ENCODE measurements at places on chromosomes 2 and 18.

DNA sequence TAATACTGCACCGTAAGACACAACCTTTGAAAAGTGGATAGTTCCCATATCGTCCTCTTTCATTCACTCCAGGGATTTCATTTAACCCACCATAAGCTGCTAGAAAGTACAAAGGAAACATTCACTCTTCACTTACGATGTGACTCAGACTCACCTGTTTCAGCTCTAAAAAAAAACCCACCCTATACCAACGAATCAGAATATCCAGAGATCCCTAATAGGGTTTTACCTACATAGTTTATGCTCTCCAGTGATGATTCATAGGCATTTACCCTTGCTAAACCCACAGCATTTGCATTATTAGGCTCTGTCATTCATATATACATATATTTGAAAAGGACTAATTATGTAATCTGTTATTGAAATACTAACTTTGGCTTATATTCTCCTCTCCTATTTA is 60.2 kb downstream of the PRPF40A start:
- no peak for DNase-seq

DNA sequence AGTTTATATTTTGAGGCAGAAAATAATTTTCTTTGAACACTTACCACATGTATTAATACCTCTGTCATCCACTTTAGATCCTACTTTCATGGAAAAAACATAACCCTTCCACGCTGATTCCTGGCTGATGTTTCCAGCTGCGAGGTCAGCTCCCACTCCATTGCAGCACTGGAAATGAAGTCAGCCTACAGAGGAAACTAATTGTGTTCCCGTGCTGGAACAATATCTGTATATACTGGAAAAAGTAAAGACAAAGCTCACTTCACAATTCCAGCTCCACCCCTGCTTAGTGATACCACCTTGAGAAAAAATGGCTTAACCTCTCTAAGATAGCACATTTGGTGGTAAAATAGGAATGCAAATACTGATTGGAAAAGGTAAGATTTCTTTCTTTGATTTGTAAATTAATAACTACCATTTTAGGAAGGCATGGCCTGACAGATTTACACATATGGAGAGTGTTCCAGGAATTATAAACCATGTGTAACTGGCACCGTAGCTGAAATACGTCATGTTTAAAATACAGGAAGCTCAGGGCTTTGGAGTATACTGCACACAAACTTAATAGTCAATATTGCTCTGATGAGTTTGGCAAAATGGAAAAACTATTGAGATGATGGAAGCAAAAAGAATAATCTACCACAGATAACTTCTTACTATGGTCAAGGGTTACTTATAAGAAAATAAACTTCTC is 90.0 kb downstream of the TRIB2 start:
- DNase-seq, result no peak

GRCh38 chr2:129761569-129762021 is 217.9 kb upstream of the RAB6C start:
- no peak for DNase-seq

DNA sequence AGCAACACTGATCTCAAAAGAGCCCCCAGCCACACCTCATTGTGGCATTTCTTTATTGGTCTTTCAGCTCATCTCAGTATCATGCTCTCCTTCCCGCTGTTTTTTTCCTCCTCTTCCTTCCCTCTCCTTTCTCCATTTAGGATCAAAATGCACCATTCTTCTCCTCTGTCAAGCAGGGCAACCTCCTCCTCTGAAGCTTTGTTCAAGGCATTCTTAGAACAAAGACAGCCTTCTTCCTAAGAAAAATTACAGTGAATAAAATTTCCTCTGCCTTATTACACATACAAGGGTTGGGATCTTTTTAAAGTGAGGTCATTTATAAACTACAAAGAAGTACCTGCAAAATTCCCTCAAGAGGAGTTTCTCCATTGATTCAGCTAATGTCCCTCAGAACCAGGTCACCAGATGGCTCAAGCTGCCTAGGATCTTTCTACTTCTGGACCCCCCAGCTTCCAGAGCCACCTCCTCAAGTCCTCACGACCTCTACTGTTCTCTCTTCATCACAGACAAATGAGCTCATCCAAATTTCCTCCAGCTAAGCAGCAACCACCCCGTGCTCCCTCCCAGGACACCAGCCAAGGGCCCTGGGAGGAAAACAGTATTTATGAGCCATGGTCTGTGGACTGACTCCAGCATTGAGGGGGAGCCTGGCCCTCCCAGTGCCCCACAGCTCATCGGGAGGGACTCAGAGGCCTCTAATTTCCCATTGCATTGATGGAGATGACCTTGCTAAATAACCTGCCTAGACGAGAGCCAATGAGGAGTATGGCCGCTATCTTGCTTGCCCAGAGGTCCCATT is 18.0 kb downstream of the SFXN5 start:
- DNase-seq, result no peak

DNA sequence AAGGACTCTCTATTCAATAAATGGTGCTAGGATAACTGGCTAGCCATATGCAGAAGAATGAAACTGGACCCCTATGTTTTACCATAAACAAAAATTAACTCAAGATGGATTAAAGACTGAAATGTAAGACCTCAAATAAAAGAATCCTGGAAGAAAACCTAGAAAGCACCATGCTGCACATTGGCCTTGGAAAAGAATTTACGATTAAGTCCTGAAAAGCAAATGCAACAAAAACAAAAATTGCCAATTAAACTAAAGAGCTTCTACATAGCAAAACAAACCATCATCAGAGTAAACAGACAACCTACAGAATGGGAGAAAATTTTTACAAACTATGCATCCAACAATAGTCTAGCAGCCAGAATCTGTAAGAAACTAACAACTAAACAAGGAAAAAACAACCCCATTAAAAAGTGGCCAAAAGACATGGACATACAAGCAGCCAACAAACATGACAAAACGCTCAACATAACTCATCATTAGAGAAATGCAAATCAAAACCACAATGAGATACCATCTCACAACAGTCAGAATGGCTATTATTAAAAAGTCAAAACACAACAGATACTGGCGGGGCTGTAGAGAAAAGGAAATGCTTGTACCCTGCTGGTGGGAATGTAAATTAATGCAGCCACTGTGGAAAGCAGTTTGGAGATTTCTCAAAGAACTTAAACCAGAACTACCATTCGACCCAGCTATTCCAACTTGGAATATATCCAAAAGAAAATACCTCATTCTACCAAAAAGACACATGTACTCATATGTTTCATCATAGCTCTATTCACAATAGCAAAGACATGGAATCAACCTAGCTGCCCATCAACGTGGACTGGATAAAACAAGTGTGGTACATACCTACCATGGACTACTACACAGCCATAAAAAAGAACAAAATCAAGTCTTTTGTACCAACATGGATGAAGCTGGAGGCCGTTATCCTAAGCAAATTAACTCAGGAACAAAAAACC is 30.6 kb downstream of the SEPTIN10 start:
- DNase-seq, result no peak

GRCh38 chr18:1914489-1914888 is 656.8 kb downstream of the METTL4 start:
- DNase-seq, result no peak

GRCh38 chr2:29317077-29317517 is 201.9 kb downstream of the CLIP4 start:
- no peak for DNase-seq

DNA sequence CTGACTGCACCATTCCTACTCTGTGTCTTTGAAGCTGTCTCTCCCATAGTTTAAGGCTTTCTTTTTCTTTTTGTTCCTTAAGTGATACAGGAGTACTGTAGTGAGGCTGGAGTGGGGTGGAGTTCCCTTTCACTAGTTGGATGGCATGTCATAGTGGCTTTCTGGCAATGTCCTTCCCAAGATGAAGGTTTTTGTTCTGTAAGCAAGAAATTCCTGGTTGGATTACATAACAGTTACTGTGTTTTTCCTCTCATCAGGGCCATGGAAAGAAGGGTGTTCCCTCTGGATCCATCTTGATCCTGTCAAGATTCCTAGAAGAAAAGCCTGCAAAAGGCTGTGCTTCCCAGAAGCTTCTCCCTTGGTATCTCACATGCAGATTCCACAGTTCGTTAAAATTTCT is 84.2 kb downstream of the ACKR3 start:
- DNase-seq, result no peak

DNA sequence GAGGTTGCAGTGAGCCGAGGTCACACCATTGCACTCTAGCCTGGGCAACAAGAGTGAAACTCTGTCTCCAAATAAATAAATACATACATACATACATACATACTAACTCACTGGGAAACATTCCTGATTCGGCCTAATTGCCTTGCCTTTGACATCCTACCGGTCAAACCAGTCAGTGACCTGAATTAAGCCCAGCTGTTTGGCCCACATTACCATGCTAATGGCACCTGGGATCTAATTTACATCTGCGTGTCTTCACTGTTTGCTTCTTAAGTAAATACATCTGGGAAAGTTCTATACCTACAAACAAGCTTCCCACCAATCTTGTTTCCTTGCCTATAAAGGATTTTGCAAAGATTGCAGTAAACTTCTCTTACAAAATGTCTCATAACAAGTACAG is 230.2 kb upstream of the ZC3H15 start:
- no peak for DNase-seq

- DNase-seq, result no peak
Measured at GRCh38 chr2:85259101-85259590, 68.6 kb downstream of the TGOLN2 start.

GRCh38 chr18:24560511-24560981 is 100.1 kb downstream of the HRH4 start:
- DNase-seq, result no peak

DNA sequence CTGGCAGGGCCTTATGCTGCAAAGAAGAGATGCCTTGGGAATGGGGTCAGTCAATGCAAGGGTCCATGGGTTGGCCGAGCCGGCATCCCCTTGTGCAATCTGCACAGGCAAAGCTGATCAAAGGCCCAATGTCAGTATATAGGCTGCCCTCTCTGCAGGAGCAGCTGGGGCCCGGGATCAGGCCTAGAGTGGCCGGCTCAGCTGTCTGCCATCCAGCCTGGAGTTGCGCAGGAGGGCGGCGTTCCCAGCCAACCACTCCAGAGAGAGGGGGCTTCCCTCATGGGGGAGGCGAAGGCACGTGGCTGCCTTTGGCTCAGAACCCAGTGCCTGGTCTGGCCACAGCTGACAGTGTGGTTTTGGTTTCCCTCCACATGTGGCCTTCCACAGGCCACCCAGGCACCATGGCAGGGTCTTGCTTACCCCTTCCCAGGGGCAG is 3.9 kb downstream of the INPP5D start:
- no peak for DNase-seq

- peak; percentile 88 for DNase-seq
Measured at GRCh38 chr2:149329489-149330126, 779 bp upstream of the LYPD6 start.

DNA sequence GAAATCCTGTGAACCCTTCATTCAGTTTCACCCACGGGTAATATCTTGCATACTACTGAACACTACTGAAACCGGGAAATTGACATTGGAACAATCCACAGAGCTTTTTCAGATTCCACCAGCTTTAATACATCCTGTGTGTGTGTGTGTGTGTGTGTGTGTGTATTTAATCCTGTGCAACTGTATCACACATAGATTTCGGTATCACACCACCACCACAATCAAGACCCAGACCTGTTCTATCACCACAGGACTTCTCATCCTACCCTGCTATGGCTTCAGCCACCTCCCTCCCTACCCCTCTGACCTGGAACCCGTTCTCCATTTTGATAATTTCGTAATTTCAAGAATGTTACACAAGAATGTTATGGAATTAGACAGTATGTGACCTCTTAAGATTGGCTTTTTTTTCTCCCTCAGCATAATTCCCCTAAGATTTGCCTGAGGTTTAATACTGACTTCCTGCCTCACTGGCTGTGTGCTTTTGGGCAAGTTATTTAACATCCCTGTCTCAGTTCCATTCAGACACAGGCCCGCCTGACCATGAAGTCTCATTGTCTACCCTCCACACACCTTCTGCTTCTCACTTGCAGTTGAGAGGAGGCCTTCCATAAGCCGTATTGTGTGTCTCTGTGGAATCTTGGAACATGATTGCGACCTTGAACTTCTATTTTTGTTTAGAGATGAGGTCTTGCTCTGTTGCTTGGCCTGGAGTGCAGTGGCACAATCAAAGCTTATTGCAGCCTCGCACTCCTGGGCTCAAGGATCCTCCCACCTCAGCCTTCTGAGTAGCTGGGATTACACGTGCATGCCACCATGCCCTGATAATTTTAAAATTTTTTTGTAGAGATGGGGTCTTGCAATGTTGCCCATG is 14.4 kb upstream of the TMEM131 start:
- no peak for DNase-seq

- DNase-seq, result no peak
Measured at GRCh38 chr2:136207030-136207623, 89.2 kb upstream of the CXCR4 start.

DNA sequence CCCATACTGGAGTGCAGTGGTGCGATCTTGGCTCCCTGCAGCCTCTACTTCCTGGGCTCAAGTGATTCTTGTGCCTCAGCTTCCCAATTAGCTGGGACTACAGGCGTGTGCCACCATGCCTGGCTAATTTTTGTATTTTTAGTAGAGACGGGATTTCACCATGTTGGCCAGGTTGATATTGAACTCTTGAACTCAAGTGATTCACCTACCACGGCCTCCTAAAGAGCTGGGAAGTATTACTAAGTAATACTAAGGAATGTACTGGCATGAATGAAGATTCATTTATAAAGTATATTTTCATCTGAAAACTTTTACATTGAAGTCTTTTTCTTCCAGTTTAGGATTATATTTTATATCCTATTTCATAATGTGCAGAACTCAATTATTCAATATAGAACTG is 38.1 kb downstream of the NUP35 start:
- no peak for DNase-seq

- no peak for DNase-seq
Measured at GRCh38 chr18:36828157-36828629, 609 bp downstream of the TPGS2 start.

DNA sequence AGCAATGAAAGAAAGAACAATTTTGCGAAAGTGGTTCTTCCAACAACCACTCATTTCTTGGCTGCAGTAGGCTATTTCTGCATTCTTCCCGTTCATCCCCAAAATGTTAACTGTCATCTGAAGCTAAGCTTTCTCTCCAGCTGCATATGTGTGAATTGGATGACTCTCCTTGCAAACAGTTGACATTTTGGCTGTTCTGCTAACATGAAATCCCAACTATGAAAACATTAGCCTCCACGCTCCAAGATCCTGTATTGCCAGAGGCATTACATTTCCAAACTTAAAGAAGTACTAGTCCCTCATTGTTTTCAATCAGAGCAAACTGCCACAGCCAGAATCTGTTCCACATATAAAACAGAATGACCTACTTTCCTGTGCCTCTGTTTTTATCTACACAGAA is 88.5 kb downstream of the TGIF1 start:
- DNase-seq, result no peak

DNA sequence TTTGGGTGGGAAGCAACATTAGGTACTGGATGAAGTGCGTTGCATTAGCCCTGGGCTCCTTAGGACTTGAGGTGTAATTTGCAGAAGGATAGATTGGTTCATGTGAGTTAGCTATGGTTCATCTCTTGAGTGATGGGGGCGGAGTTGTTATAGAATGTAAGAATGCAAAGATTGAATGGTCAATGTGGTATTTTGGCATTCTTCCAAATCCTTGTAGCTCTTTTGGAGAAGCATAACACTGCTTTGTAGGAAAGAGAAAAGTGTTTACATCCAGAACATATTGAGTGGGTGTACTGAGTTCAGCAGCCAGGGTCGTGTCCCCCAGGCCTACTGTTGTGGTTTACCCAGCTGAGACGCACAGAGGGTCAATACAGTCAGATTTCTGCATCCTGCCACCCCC is 173.5 kb downstream of the FMNL2 start:
- no peak for DNase-seq

GRCh38 chr2:30981096-30981495 is 157.1 kb downstream of the GALNT14 start:
- DNase-seq, result no peak

GRCh38 chr2:98711506-98711905 is 19.4 kb downstream of the MGAT4A start:
- no peak for DNase-seq

GRCh38 chr2:108823286-108823685 is 36.7 kb downstream of the CCDC138 start:
- DNase-seq, result no peak

Data from NCI-H1694 (cell line).